ENCODE measurements at places on chromosomes 12 and 14.

GRCh38 chr14:53946404-53947093 lies 10.1 kb downstream of the BMP4 start:
- DNase-seq = no peak

DNA sequence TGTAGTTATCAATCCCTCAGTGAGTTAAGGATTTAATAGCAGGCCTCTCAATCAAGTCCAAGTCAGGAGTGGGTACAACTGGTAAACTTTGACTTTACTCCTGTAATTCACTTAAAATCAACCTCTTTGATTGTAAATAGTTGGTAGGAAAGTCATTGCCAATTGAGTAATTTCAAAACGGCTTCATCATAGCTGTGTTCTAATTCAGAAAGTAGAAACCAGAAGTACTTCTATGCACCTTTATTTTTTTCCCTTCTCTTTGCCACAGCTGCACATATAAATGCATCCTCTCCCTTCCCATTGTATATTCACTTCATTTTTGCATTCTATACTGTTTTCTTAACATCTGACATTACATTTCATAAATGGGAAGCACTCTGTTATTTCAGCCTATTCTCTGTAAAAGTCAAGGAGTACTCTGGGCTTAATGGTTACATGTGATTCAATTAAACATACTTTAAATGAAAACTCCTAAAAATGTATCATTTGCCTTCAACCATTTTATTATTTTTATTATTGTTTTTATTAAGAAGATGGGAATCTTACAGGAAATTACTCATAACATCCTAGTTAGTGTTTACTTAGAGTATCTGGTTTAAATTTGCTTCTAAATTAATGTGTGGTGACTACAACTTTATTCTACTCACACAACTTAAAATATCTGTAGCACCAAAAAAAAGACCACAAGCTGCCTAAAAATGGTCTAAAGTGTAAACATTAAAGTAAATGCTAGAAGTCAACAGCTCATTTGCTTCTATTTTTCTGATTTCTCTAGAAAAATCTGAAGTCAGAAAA lies 171.2 kb downstream of the CEP128 start:
- no peak for DNase-seq

- DNase-seq = no peak
These were observed 273.9 kb upstream of the RTL1 start for GRCh38 chr14:101177301-101177971.

- no peak for DNase-seq
These were observed 40.0 kb downstream of the SCN8A start for GRCh38 chr12:51630986-51631385.

GRCh38 chr14:85895603-85896002 lies 365.7 kb downstream of the FLRT2 start:
- DNase-seq = no peak

GRCh38 chr12:94762259-94762942 lies 112.0 kb upstream of the TMCC3 start:
- DNase-seq = no peak

DNA sequence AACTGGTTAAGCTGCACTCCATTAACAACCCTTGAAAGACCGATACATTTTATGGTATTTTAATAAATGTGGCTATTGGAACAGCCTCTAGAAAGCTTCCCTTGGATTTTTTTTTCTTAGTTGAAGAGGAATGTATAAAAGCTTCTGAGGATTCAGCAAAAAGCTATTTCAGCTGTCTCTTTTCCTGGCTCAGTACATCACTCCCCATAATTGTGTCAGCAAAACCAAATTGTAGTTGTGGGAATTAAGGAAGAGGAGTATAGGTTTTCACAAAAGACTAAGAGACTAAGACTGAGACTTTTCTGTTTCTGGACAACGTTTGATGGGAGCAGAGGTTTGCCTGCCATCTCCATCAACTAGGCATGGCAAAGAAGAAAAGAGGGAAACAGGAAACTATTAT lies 106.5 kb downstream of the C12orf50 start:
- no peak for DNase-seq

DNA sequence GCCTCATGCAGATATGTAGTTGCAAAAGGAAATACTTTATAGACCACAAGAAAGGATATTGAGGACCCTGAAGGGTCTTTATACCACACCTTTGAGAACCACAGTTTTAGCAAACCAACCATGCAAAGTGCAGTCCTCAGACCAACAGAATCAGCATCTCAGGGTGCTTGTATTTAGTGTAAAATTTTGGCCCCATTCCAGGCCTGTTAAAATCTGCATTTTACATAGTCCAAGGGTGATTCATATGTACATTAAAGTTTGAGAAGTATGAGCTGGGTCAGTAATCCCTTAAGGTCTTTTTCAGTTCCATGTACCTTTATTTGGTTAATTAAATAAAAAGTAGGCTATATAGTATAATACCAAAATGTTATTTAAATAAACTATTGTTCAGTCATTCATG lies 91.2 kb downstream of the WNK1 start:
- peak; percentile 4 for DNase-seq

DNA sequence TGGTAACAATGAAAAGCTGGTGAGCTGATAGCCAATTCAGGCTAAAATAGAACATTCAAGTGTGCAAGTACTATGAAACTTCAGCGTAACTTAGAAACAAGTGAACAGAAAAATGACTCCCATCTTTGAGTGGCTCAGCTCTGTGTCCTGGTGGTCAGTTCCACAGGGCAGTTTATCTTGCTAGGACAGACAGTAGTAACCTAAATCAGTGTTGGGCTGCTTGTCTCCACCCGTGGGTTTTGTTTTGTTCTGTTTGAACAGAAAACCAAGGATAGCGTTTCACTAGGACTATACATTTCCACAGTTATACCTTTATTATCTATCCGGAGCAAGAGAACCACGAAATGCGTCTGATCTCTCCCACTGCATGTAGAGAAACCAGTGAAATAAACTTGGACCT lies 467.8 kb downstream of the EGLN3 start:
- DNase-seq = no peak

DNA sequence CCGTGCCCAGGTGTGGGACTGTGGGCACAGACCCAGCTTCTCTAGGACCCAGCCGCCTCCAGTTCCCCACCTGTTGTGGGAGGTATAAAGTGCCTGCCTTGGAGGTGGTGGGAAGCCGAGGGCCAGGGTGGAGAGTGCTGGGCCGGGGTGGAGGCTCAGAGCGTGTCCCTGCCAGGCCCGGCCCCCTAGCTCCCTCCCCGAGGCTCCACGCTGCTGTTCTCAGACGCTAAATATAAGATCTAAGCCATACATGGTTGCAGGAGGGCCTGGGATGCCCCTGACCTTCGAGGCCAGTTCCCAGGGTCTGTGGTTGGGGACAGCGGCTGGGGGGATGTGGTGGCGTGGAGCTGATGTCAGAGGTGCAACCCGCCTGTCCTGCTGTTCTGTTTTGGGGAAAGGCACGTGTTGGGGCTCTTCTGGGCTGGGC lies 10.8 kb downstream of the INF2 start:
- no peak for DNase-seq

GRCh38 chr12:7058850-7059395 lies 1.6 kb upstream of the C1S start:
- DNase-seq = no peak

- DNase-seq = peak; percentile 76
These were observed 35.7 kb downstream of the RAD9B start for GRCh38 chr12:110537605-110538409.

GRCh38 chr14:90280096-90280495 lies 23.7 kb downstream of the PSMC1 start:
- no peak for DNase-seq

DNA sequence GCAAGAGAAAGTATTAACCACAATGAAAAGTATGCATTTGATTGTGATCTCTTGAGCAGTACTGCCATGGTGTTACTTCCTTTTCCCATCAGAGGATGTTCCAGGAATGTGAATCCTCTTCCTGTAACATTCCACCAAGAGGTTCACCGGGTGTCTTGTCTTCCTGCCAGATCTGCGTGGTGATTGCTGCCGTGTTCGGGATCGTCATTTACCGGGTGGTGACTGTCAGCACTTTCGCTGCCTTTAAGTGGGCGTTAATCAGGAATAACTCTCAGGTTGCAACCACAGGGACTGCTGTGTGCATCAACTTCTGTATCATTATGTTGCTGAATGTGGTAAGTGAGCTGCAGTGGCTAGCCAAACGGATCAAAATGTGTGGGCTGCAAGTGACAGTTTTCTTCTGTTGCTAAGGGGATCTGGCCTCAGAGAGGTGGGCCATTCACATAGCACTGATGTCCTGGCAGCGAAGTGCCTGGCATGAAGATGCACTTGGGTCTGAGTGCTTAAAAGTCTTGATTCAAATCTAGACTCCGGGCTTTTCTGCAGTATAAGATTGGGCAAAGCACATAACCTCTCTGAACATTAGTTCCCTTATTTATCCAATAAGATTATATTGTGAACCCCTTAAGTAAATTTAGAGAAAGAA lies 123.4 kb downstream of the SLC5A8 start:
- DNase-seq = peak; percentile 83

DNA sequence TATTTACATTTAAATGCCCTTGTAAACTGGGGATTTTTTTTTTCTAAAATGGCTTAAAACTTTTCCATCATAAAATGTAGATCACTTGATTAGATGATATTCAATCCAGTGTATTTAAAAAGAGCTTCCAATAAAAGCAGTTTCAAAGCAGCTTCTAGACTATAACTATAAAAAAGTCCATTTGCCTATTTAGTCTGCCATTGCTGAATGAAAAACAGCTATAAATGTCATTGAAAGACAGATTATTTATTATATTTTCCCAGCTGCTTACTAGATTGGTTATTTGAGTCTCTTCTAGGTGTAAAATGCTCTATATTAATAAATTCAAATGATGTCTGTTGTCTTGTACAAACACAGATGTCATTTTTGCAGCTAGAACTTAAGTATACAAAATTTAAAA lies 414.8 kb downstream of the RMST start:
- DNase-seq = no peak

GRCh38 chr12:69102856-69103255 lies 136.5 kb upstream of the CPSF6 start:
- no peak for DNase-seq

DNA sequence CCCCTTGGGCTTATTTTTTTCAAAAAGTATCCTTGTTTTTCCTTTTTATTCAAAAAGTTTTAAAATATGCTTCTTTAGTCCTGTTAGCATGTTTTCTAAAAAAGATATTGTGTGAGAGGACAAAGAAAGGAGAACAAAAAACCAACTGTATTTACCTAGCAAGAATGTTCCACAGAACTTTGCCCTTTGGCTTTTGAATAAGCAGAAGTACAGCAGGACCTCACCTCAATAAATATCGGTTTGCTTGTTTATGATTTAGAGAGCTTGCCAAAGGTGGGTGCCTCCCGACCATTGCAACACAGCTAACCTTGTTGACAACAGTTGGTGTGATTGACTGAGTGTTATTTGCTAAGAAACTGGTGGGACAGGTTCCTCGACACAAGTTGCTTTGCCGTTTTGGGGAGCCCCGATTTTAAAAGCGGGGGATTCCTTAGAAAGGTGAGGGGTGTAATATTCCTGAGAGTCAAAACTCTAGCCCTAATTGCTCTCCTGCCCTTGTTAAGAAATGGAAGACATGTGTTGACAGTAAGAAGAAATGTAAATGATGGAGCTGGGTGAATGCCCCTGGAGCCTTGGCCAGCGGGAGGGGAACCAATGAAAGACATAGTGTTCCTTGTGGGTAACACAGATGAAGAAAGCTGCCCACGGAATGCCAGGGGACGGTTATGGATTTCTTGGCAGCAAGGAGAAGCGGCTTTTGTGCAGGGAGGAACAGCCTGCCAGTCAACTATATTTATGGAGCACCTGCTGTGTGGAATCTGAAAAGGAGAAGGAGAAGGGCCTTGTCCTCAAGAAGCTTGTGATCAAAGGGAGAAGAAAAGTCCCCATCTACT lies 13.7 kb downstream of the MYBPC1 start:
- DNase-seq = no peak

DNA sequence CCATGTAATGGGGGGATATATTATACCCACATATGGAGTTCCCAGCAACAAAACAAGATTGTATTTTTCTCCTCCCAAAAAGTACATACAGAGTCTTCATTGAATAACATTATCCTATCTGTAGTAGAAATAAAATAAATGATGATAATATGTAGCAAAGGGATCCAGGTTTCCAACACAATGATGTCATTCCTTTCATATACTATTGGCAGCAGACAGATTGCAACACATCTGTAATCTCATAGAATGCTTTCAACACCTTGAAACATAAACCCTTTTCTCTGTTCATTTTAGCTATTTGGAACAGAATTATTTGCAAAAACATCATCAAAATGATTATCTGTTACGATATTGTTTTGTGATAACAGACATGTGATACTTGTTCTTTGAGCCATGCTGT lies 317.6 kb downstream of the DPF3 start:
- no peak for DNase-seq

DNA sequence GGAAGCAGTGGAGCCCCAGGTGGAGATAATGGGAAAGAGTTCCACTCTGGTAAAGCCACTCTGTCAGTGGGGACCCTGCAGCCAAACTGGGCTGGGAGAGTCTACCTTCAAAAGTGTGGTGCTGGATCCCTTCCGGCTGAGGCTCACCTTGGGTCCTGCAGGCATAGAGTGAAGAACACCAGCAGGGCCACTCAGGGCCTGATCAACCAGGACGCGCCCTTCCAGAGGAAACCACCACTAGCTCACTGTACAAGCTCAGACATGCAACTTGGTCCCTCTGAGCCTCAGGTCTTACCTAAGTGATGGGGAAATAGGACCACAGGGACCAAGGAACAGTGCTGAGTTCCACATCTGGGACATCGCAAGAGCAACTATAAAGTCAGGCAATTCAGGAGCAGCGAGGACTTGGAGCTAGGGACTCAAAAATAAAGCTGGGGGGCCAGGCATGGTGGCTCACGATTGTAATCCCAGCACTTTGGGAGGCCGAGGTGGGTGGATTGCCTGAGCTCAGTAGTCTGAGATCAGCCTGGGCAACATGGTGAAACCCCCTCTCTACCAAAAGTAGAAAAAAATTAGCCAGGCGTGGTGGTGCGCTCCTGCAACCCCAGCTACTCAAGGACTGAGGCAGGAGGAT lies 5.9 kb upstream of the PRPH start:
- DNase-seq = no peak

GRCh38 chr14:21915826-21916225 lies 242.2 kb upstream of the OR4E1 start:
- no peak for DNase-seq

DNA sequence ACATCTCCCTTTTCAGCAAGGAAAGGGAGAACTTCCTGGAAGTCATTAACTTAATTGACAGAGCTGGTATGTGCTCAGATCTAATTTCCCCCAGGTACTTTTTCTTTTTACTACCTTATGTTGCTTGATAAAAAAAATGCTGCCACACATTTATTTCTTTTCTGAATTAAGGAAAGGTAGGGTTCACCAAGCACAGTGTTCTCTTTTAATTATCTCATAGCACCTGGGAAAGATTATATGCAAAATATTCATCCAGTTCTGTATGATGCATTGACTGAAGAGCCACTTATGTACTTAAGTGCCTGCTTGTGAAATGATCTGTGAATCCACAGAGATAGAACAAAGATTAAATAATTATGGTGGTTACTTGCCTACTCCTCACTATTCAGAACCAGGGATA lies 25.1 kb downstream of the KCNC2 start:
- no peak for DNase-seq

DNA sequence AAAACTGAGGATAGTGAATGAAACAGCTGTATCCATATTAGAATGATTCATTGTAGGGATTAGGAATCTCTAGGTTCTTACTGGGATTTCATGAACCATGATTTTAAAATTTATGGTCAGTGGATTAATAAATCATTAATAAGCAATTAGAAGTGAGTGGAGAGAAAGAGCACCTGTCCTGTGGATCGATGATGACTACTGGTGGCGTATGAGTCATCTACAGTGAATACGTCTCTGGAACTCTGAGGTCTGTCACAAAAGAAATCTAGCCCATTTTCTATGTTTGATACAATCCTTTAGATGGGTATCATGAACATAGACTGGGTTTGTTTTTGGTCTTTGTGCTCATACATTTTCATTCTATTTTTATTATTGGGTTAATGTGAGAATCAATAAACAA lies 77.3 kb upstream of the RTL1 start:
- no peak for DNase-seq
